ENCODE measurements at places on chromosomes 1 and 21.
A peak's percentile ranks its signal among the peaks of the same experiment; 100 is the strongest.

- DNase-seq: no peak
These were observed 38.1 kb downstream of the PLEKHA6 start for GRCh38 chr1:204321665-204322064.

DNA sequence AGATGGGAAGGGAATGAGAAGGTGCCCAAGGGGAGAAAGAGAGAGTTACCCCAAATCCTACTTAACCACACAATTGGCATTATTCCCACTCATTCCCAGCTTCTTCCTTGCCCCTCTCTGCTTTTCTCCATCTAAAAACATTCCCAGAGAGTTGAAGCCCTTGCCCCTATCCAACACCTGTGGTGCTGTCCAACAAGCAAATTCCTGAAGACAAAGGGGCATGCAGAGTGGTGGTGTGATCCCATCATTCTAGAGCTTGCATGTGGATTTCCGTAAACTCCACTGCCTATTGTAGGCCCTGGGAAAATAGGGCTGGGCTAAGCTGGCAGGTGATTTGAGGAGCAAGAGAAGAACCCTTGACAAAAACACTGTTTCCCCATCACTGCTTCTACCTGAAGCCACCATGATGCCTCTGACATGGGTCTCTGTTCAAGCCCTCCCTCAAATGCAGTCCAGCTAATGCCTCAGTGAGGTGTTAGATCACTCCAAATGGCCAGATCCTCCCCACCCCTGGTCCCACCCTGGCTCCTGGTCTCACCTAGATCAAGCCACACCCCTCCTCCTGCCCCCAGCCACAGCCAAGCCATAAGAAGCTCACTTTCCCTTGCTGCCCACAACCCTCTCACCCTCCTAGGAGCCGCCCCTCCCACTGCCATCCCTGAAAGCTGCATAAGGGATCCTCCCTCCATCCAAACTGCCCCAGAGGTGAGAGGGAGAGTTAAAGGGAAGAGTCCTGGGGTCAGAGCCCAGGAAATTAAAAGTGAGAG, 29.5 kb downstream of the SYT2 start:
- no peak for DNase-seq

GRCh38 chr1:98344731-98345130, 316.8 kb upstream of the SNX7 start:
- DNase-seq: no peak

DNA sequence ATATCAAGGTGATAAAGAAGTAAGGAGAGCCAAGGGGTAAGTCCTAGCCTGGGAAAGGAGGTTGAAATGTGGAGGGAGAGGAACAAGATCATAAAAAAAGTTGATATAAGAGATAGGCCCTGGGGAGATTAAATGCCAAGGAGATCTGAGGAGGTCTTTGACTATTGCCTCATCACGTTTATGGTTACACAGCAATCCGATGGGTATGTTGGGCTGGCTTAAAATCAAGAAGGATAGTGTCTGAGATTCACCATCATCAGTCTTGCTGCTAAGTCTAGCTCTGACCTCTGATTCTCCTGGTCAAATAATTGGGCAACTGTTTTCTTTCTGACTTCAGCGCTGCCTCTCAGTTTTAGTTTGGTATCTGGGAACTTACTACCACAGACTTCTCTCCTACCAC, 416.3 kb downstream of the GPATCH2 start:
- DNase-seq: no peak

DNA sequence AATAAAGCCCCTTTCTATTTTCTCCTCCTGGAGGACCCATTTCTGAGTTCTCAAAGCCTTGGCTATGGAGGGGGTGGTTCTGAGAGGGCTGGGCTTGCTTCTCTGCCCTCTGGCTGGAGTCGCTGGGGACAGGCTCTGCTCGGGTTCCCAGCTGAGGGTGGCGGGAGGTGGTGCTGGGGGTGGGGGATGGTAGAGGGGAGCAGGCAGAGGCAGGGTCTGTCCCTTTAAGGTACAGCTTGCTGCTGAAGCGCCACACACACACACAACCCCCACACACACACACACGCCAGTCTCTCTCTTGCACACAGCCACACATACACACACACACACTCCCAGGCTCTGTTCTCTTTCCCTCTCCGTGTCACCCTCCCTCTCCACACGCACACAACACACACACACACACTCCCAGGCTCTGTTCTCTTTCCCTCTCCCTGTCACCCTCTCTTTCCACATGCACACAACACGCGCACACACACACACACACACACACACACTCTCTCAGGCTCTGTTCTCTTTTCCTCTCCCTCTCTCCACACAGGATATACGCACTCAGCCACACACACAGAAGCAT, 69.8 kb upstream of the SSBP3 start:
- DNase-seq: no peak

DNA sequence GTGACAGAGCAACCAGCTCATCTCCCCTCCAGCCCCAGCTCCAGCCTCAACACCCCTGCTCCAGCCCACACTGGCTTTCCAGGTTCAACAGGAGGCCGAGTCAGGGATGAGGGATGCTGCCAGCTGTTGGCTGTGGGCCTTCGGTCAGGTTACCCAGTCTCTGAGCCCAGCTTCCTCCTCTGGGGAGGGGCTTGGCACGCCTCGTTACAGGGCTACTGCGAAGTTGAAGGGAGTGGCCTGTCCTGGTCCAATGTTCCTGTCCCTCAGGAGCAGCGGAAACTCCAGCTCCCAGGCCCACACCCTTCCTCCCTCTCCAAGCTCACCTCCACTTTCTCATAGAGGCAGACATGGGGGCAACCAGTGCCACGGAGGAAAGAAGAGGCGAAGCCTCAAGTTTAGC, 15.1 kb upstream of the TAS1R2 start:
- DNase-seq: no peak

DNA sequence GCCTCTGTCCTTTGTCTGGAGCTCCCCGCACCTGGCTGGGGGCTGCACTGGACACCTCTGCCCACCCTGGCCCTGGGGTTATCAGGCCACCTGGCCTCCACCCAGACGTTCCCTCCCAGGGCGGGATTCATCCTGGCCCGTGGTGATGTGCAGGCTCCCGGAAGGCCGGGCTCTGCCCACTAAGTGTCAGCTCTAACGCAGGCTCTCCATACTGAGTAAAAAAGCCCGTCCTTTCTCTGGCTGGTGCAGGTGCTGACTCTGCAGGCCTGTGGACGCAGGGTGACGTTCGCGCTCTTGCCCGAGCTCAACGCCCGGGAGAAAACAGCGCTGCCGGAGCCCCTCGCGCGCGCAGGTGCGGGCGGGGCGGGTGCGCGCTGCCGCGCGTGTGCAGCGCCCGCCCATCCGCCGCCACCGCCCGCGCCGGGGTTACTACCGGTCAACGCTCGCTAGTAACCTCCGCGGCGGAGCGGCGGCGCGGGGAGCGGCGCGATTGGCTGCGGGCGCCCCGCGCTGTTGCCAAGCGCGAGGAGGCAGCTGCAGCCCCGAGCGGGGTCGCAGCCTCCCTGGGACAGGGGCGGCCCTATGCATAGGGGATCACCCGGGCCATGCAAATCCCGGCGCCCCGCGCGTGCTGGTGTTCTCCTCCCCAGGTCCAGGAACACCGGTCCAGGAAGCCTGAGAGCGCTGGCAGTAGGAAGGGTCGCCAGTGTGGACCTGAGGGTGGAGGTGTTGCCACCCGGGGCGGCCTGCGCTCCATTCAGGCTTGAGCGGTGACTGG, 15.7 kb downstream of the ABCG1 start:
- DNase-seq: peak; percentile 88

- DNase-seq: peak; percentile 77
These were observed 3.3 kb upstream of the CNR2 start for GRCh38 chr1:23916209-23917131.

DNA sequence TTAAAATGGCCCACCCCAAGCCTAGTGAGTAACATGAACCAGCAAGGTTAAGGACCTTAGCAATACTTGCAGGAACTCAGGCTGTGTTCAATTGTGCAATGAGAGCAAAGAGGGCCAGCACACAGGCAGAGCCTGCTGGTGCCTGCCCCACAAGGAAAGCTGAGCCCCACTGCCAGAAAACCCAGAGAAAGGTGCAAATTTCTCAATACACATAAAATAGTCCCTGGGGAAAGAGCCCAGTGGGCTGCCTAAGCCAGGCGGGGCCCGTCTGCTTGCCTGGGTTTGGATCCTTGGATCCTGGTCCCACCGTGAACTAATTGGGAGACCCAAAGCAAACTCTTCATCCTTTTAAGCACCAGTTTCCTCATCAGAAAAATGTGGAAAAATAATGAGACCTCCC, 128.5 kb upstream of the CACNA1E start:
- DNase-seq: no peak

DNA sequence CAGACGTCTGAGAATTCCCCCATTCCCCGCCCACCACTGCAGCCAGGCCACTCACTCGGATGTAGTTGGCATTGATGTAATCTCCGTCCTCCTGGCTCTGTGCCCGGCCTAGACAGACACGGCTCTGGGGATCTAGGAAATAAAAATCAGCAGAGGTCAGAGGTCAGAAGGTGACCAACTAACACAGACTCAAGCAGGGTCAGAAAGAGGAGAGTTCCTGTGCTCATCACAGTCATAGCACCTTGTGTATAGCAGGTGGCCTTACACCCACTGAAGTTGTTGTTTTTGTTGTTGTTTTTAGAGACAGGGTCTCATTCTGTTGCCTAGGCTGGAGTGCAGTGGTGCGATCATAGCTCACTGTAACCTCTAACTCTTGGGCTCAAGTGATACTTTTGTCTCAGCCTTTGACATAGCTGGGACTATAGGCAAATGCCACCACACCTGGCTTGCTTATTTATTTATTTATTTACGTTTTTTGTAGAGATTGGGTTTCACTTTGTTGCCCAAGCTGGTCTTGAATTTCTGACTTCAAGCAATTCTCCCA, 4.9 kb downstream of the PTPN7 start:
- no peak for DNase-seq

DNA sequence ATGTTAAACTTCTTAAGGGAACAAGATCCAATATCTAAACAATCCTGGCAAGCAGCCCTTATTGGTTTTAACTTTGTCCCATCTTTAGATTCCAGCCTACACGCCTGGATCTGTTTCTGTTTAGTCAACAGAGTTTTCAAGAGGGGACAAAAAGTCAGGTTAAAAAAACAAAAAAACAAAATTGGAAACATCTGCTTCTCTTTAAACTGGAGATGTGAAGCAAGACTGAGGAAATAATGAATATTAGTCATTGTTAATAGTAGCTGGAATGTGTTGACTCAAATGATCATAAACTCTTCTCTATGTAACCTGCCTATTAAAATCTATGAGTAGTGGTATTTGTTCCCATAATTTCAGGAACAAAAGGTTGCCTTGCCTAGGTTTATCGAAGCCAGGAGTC, 55.0 kb downstream of the NID1 start:
- no peak for DNase-seq

DNA sequence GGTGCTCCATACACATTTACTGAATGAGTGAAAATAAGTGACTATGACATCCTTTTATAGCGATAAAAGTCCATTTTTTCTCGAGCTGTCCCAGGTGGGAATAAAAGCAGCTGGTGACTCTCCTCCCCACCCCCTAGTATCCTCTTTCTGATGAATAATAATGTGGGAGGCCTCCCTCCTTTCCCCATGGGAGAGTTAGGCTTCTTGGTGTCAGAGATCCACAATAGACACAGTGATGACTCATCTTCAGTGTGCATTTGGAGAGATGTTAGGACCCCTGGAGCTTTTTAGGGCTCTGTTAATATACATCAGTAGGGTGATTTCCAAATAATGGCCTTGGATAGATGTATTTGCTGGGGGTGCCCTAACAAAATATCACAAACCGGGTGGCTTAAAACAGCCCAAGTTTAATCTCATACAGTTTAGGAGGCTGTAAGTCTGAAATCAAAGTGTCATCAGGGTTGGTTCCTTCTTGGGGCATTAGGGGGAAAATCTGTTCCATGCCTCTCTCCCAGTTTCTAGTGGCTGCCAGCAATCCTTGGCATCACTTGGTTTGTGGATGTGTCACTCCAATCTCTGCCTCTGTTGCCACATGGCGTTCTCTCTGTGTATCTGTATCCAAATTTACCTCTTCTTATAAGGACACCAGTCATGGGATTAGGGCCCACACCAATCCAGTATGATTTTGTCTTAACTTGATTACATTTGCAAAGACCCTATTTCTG, 4.4 kb upstream of the PHC2 start:
- DNase-seq: no peak

DNA sequence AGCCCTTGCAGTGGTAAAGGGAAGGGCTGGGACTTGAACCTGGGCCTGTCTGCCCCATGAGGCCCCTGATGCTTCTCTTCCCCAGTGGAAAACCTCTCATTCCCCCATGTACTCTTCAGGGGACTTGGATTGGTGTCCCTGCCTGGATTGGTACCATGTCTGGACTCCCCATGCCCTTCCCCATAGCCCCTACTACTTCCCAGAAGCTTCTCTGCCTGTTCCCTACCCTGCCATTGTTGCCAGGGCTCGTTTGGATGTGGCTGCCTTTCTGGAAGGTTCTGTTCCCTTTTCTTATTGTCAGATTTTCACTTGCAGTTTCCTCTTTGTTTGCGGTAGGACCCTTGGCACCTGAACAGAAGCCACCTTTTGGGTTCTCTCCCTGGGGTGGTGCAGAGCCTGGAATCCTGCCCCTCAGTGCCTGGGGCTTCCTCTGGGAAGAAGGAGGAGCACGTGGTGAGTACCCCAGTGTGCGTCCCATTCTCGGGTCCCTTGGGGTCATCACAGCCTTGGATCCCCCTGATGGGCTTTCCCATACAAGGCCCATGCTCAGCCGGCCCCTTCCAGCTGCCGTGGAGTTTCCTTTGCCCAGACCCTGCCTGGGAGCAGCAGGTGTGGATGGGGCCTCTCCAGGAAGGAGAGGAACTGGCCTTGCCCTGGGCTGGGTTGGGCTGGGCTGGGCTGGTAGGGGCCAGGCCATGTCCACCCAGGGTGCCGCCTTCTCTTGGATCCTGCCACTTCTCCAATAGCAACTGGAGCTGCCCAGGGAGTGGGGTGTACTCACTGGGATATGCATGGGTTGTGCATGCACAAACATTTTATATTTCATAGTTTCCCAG, 281.1 kb downstream of the PTPRU start:
- no peak for DNase-seq

GRCh38 chr1:119611701-119612113, 36.4 kb downstream of the ZNF697 start:
- DNase-seq: peak; percentile 25

GRCh38 chr21:32545948-32546441, 39.3 kb downstream of the TCP10L start:
- DNase-seq: no peak

GRCh38 chr1:2515763-2516080, 10.7 kb downstream of the PANK4 start:
- DNase-seq: no peak
